Stimulated activated CD4-positive, alpha-beta T cell treated with anti-CD3 and anti-CD28 coated beads, TNF-alpha, amount 100 ng/mL, for 24 hours (primary cell): ENCODE measurements at places on chromosomes 3 and 15.

DNA sequence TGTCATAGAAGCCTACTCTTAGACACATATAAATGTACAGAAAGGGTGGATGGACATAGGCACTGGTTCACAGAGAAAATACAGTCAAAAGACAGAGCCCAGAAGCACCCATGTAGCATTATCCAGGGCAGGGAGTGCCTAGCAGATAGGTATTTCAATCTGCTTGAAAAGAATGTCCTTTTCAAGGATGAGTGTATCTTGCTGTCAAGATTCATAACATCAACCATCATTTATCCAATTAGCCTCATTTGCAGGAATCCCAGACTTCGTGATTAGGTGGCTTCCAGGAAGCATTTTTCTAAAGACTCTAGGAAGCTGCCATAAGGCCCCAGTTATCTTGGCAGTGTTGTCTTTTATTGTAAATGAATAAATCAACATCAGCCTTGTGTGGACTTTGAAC, 55.6 kb downstream of the SCN11A start:
- no peak for DNase-seq

GRCh38 chr15:81596159-81596865, 222.3 kb upstream of the TMC3 start:
- DNase-seq: no peak

DNA sequence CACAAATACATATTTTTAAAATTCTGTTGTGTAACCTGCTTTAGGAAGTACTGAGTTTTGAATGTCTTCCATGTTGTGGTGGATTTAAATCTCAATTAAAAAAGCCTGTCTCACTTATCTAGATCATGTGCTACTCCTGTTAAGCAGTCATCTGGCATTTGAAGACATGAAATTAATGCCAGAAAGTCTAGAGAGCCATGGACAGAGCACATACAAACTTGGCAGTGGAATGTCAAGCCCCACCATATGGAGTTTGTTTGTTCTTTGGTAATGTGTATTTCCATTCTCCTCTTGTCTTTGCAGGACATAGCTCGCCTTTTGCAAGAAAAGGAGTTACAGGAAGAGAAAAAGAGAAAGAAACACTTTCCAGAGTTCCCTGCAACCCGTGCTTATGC, 39.3 kb upstream of the UTS2B start:
- no peak for DNase-seq

DNA sequence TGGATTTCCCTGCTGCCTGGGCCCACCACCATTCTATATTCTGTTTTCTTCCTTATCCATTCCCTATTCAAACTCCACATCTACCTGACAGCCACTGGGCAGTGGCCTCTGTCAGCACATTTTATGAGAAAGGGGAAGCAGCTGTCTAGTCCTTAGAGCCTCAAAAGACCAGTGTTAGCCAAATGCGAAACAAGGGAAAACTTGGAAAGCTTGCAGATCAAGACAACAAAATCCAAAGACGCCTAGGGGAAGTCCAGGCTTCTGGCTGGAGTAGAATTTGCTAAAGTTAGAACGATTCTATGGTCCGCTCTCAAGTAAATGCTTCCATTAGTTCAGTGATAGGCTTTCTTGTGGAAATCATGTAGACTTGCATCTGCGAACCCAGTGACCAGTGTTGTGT, 39.4 kb upstream of the CHST2 start:
- DNase-seq: no peak

DNA sequence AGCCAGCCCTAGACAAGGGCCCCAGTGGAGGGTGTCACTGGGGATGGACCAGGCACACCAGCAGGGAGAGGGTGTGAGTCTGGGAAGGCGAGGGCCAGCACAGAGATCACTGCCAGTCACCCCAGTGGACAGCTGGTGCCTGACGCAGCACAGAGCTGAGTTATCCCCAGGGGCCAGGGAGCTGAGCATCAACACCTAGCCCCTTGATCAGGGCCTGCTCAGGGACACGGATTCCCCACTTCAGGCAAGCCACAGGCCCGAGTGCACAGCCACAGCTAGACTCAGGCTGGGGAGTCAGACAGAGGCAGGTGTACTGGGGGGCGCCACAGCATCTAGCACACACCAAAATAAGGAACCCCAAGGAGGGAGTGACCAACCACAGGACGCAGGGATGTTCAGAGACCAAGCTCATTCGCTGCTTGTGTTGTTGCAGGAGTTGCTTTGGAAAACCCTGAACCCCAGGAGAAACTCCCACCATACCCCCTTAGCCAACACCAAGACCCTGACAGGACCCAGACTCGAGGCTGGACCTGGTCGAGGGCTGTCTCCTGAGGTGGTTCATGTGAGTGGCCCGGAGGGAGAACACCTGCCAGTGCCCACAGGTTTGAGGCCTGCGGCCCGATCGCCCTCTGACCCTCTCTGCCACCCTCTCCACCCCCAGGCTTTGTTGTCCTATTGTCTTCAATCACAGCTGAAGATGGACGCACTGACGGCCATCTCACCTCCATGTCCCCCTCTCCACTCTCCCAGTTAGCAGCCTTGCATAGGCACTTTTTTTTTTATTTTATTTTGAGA, 146.8 kb downstream of the TPRA1 start:
- DNase-seq: no peak

DNA sequence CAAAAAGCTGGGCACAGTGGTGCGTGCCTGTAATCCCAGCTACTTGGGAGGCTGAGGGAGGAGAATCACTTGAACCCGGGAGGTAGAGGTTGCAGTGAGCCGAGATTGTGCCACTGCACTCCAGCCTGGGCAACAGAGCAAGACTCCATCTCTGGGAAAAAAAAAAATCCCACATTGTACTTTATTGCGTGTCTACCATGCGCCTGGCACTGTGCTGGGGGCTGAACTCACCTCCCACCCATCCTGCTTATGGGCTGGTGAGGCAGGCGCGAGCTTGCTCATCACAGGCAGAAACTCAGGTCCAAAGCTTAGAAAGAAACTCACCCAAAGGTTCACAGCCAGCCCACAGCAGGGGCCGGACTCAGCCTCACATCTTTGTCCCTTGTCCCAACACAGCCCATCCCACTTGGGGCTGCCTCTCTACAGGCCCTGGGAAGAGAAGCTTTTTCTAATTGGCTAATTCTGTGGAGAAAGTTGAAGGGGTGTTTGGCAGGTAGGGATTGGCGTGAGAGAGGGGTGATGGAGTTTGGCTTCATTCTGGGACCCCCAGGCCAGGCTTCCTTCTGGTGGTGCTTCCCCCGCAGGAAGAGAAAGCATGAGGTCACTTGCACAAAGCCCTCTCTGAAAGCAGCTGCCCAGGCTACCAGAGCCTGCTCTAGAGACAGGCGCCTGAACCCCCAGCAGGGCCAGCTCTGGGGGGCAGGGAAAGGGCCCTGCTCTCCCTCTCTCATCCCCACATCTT, 122.6 kb upstream of the SMAD3 start:
- no peak for DNase-seq

DNA sequence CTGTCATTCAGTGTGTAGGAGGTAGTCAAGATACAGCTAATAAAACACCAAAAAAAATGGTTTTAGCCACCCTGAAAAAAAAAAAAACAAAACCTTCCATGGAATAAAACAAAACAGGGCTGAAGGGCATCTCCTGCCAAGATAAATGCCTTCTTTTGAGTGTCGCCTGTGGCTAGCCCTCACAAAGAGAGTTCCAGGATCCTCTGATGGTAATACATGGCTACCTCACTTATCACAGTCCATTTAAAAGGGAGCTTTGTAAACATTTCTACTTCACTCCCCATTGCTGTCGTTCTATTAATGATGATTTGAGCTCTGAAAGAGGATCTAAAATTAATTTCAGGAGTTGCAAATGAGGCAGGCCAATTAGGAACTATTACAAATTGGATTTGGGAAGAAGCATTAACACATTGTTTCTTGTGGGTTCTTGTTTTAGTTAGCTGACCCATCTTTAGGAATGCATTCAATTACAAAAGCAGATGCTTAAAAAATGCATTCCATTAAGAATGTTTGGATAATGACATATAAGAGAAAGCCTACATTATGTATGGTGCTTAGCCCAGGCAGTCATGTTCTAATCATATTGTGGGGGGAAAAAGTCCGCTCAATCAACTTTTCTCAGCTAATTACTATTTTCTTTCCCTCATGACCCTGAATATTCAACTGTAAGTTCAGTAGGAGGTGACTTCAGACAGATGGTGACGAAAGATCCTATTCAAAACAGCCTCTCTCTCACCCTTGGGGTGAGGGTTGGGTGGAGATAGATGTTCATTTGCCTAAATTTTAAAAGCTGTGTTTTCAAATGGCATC, 255.1 kb upstream of the WNT5A start:
- no peak for DNase-seq

DNA sequence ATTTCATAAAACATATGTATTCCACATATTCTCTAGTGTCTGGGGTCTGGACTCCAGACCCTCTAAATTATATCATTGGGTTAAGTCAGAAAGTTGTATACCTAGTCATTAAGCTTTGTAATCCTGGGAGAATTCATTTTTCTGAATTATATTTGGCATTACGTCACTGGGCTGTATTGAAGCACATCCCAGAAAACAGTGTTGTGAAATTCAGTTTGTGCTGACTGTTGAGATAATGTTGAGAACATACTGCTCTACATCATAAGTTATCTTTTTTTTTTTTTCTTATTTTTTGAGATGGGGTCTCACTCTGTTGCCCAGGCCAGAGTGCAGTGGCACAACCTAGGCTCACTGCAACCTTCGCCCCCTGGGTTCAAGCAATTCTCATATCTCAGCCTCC, 153.1 kb upstream of the STT3B start:
- DNase-seq: no peak

DNA sequence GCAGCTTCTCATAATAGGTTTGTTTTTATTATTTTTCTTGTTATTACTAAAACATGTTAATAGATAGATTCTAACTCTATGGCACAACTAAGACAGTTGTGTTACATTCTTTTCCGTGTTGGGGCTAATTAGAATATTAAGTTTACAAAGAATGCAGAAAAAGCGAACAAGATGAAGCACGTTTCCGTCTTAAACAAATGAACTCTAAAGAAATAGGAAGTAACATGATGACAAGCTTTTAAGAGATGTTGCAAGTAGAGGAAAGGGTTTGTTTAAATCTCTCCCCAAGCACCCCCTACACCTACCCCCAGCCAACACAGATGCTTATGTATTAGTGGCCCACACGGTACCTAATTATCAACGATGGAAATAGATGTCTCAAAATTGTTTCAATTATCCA, 207.1 kb downstream of the TP63 start:
- no peak for DNase-seq

- DNase-seq: no peak
Observed at GRCh38 chr15:99873451-99873850, 140.2 kb upstream of the LYSMD4 start.

GRCh38 chr3:87041191-87041590, 50.2 kb upstream of the VGLL3 start:
- no peak for DNase-seq

DNA sequence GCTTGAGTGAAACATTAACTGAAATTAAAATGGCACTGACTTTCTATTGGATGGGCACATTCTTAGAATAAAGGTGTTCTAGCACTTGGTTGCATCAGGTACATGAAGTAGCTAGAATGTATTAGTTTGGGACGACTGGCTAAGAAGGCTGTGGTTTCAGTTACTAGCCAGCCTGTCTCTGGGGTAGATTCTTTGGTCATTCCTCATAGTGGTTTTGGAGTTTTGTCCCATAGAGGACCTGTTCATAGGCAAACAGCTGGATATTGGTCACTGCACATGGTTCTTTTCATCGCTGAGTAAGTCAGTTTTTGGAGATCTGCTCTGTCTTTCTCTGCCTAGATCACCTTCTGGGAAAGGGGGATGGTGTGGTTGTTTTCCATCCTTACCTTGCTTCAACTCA, 55.3 kb downstream of the ADAMTSL3 start:
- DNase-seq: no peak

DNA sequence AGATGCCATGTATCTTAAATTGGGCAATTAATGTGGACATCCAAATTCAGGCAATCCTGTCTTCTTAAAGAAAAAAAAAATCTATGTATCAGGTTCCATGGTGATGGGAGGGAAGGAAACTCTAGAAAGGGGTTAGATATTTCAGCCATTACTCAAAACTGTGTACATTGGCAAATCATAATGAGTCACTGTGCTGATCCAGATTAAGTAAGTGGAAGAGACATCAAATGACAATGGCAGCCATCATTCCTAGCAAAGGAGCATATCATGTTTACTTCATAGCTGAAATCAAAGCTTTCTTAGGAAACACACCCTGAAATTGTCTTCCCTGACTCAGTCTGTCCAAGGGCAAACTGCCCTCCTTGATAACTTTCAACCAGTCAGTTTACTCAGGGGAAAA, 713.3 kb upstream of the GBE1 start:
- DNase-seq: no peak

DNA sequence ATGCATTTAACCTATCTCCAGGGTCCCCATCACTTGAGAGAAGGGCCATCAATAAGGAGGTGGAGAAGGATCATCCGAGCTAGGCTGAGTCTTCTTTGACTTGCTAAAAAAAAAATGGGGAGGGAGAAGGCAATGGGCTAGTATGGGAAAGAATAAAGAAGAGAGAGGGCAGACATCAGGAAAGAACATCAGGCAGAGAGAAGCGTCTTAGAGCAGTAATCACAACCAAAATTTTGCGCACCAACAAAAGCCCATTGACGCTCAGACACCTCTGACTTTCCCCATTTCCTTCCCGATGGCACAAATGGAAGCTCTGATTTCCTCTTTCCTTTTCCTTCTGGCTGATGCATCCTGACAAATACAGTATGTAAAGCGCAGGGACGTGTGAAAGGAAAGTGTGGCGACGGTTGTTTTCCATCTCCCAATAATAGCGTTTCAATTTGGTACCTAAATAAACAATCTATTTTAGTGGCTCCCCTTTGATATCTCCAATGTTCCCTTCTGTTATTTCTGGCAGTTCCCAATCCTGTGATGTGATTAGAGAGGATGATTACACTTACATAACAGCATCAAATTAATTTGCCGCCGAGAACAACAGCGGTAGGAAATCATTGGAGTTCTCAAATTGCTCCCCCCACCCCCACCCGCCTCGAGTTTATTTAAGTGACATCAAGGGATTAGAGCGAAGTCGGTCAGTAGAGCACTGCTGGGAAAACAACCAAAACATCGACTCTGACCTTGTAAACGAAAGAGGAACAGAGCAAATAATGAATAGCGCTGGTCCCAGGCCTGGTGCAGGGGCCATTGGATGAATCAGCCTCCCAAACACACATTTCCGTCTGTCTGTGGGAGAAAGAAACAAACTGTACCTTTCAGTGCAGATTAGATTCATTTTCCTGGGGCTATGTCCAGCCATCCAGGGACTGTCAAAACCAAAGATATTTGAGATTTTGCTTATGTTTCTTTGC, 273.3 kb upstream of the ICE2 start:
- DNase-seq: no peak

- no peak for DNase-seq
Observed at GRCh38 chr3:40019376-40019775, 210.0 kb downstream of the MYRIP start.

GRCh38 chr3:99929745-99930139, 112.1 kb downstream of the CMSS1 start:
- no peak for DNase-seq

DNA sequence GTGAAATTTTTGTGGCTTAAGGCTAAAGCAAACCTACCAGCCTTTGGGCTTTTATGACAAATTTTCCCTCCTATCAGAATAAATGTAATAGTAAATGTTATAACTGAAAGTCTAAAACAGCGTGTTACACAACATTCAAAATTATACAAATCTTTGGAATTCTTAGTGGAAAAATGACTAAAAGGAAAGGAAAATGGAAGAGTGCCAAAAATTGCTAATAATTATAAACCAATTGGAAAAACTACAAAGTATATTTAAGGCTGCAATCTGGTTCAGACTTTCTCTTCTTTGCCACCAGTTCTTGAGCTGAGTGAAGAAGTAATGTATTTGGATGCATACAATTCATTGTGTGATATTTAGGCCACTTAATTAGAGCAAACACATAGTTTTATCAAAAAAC, 45.6 kb upstream of the PHLDB2 start:
- DNase-seq: no peak

GRCh38 chr3:25679642-25680302, 15.1 kb upstream of the TOP2B start:
- no peak for DNase-seq
